ENCODE measurements at places on chromosomes 13 and 19.

DNA sequence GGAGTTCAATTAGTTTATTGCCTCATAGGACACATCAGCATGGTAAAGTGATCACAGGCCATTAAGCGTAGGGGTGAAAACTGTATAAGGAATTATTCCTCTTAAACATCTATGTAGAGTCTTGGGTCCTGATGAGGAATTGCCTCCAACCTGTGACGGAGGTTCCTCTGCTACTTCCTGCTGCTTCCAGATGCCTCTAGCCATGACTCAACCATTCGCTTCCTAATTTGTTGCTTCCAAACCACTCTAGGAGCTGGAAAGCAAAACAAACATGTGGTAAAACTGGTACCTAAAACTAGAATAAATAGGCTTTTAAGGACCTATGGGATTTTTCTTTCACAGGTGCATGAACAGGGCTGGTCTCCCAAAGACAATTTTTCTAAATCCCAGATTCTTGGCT is 253.8 kb downstream of the KLF12 start:
- no peak for DNase-seq

DNA sequence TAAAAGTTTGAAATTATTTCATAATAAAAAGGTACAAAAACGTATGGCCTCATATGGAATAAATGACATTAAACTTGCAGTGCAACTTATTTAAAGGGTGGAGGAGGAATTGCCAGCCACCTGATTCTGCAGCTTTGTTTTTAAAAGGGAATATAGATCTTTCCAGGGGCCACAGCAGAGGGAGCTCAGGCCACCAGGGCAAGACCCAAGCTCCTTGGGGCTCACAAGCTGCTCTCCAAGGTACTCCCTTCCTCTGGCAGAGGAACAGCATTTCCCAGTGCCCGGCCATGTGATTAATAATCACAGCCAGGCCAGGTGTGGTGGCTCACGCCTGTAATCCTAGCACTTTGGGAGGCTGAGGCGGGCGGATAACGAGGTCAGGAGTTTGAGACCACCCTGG is 6.2 kb downstream of the ACOD1 start:
- no peak for DNase-seq

- DNase-seq = no peak
Observed at GRCh38 chr19:20247016-20247683, 80.1 kb downstream of the ZNF486 start.

DNA sequence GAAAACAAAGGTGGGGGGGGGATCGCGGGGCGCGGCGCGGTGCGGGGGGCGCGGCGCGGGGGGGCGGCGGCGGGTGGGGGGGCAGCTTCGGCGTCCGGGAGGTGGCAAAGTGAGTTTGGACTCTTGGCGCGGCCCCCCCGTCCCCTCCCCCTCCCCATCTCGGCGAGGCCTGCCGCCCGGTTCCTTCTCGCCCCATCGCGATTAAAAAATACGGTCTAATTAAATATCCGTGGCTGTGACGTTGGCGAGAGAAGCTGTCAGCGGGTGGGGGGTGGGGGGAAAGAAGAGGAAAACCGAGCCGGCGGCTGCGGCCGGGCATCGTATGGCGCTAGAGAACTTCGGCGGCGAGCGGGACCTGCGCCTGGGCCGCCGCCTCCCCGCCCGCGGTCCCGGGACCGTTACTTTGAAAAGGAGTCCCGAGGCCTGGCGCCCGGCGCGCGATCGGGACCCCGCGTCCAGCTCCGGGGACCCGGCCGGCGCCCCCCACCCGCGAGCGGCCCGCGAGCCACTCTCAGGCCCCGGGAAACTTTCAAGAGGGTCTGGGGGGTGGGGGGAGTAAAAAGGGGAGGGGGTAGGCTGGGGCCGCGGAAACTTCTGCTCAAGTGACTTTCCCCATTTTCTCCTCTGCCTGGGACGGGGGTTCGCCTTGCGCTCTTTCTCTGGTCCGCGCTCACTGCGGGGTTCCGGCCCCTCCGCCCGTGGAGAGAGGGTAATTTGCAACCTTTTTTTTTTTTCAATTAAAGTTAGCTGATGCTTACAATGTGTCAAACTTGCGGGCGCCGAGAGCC is 146.3 kb upstream of the ZNF536 start:
- no peak for DNase-seq

- no peak for DNase-seq
Observed at GRCh38 chr19:6229951-6230712, 49.6 kb downstream of the MLLT1 start.

GRCh38 chr13:48400850-48401291 is 12.0 kb downstream of the LPAR6 start:
- DNase-seq = no peak

DNA sequence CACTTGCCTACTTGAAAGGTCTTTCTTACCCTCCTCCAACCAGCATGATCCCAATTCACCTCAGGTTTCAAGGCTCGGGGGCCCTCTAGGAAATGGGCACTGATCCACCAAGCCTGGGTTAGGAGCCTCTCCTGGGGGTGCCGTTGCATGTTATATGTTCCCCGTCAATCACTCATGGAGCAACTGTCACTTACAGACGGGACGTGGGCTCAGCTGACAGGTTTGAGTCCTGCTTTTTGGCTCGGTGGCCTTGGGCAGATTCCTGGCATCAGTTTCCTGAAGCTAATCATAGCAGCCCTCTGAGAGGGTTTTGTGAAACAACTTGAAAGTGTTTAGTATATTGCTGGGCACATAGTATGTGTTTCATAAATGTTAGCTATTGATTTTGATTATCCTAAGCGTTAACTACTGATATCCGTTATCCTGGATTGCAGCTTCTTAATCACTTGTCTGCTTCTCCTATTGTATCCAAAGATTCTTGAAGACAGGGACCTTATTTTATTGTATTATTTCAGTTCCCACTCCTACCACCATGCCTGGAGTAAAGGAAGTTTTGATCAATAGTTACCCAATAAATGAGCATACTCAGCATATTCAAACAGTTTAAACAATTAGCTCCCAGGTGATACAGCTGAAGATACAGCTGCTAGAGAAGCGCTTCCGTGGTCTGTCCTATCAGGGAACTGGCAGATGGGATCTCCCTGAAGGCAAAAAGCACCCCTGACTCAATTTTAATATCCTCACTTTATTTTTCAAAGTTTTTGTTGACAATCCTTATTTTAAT is 57.9 kb downstream of the RFC3 start:
- no peak for DNase-seq

DNA sequence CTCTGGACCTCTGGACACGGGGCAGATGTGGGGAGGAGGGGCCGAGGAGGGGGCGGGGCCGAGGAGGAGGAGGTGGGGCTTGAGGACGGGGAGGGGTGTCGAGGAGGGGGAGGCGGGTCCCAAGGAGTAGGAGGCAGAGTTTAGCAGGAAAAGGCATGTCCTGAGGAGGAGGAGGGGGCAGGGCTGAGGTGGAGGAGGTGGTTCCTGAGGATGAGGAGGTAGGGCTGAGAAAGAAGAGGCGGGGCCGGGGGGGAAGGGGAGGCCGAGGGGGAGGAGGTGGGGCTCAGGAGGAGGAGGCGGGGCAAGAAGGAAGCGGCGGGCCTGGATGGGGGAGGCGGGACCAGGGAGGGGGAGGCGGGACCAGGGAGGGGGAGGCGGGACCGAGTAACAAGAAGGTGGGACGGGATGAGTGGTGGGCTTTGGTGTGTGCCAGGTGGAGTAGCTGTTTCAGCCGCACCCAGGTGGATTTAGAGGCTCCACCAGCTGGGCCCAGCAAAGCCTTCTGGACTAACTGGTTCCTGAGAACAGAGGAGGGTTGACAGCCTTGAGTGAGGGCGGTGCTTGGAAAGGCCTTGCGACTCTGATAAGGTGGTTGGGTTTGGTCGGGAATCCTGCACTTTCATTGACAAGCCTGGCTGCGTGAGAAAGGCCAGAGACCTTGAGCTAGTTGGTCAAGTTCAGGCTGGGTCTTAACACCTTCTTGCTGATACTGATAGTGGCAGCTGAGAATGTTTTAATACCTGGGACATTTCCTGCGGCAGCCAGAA is 7.7 kb downstream of the TECR start:
- DNase-seq = no peak

GRCh38 chr19:7670150-7670783 is 1.4 kb downstream of the RETN start:
- no peak for DNase-seq

- DNase-seq = no peak
Observed at GRCh38 chr19:2255982-2256685, at the start of gene JSRP1. TSS of gene JSRP1 (minus strand) at chr19:2256417. CDS start at chr19:2255314, 1,103 bp downstream.

DNA sequence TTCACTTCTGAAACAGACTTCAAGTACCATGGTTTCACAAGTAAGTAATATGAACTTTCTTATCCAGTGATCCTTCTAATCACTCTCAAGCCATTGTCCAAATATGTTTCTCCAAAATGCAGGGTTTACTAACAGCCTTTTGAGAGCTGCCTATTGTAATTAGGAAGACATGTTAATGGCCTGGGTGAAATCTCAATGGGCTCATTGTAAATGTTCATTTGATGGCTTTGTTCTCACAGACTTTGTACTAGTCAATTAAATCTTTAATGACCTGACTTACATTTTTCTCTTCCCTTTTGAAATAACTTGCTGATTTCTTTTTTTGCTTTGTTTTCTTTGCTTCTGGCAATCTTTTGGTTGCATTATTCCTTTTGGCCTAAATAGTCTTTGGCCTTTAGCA is 444.8 kb downstream of the LIG4 start:
- no peak for DNase-seq

- no peak for DNase-seq
Observed at GRCh38 chr19:4654437-4655361, 15.4 kb downstream of the TNFAIP8L1 start.

GRCh38 chr19:9039728-9040127 is 29.5 kb upstream of the MUC16 start:
- DNase-seq = no peak

DNA sequence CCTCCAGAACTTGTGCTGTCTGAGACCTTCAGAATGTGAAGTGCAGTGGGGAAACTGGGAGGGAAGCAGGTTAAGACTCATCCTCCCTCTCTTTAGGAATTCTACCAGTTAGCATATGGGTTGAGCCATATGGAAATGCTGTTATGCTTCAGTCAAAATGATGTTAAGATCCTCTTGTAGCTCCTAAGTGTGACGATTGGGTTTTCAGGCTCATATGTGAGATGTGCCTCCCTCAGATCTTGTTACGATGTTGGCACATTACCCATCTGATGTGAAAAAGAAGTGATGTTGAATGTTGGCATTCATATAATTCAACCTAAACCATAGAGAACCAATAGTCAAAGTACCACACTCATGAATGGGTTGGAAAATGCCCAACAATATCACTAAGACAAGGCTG is 67.8 kb upstream of the IPO5 start:
- no peak for DNase-seq

DNA sequence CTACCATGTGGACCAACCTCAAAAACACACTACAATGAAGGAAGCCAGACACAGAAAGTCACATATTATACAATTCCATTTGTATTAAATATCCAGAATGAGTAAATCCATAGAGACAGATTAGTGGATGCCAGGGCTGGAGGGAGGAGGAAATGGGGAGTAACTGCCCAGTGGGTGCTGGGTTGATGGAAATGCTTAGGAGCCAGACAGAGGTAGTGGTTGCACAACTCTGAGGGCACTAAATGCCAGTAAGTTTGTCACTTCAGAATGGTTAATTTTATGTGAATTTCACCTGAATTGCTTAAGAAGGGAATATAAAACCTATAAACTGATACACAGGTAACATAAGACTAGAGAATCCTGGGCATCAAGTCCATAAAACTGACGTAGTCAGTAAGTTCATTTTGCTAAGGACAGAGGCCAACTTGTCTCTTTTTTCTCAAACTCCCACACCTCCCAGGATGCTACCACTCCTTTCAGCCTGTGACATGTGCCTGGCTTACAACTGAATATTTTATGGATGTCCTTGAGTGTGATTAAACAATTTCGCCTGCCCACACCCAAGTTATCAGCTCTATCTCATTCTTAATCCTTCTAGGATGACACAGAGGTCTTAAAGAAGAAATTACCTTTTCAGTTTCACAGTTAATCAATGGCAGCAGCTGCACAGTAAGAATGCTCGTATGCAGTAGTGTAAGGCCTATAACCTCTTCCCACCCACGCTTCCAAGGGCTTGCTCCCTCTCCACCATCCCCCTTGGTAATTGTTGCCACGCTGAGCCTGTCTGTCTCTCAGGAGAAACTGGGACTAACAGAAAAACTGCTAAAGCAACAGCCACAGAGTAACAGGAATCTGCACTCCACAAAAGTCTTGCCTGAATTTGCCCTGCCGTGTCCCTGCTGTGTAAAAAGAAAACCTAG is 5.9 kb upstream of the MLNR start:
- DNase-seq = no peak

DNA sequence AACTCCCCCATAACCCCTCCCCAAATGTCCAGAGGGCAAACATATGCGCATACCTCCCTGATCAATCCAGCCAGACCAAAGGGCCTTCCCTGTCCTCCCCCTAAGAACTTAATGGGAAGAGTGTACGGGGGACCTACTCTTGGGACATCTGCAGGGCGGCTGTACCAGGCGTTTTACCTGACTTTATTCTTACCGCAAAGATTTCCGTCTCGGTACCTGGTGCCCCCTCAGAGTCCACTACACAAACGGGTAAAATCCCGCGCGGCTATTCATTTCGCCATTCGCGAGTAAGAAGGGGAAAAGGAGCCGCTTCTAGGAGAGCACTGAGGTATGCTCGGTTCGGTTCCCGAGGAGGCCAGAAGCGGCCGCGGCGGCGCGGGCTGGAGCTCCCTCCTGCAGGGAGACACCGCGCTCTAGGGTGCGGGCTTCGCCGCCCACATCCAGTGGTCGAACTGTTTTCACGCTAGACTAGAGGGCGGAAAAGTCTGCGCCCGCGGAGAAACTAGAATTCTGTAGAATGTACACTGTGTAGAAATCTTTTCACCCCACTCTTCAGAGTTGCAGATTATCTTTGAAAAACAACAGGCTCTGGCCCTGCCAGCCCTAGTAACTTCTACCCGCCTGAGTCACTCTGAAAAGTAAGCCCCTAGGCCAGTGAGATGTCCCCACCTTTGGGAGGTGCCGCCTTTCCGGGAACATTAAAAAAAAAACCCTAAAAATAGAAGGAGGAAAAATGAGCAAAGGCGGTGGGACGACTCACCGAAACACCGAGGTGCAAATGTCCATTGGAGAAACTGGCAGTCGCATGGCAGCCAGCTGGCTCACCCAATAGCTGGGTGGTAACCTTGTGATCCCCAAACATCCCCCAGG is 3.8 kb upstream of the TSHZ3 start:
- no peak for DNase-seq

GRCh38 chr13:112444416-112445399 is 68.6 kb downstream of the SPACA7 start:
- no peak for DNase-seq

GRCh38 chr13:31184451-31184850 is 15.3 kb upstream of the B3GLCT start:
- DNase-seq = no peak

DNA sequence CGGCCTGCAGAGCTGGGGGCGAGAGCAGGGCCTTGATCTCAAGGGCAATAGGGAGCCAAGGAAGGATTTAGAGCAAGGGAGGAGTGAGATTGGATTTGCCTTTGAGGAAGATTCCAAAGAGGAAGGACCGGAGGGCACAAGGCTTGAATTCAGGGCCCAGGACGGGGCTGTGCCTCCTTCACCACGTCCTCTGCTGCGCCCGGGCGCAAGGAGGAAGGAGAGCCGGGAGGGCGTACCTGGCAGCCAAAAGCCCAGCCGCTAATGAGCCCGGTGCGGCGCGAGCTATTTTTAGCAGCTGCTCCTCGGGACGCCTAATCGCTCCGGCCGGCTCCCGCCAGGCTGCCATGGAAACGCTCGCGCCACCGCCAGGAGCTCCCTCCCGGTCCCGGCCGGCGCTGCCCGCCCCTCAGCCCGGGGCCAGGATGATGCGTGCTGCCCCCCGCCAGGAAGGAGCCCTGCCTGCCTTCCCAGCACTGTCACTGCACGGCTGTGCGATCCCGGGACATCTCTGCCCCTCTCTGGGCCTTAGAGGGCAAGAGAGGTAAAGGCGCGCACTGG is 31.3 kb downstream of the TINCR start:
- DNase-seq = no peak

GRCh38 chr19:7912144-7912696 is 2.4 kb upstream of the TGFBR3L start:
- no peak for DNase-seq

Data from GM18507 (cell line).